ENCODE measurements at places on chromosomes 2 and 18.

DNA sequence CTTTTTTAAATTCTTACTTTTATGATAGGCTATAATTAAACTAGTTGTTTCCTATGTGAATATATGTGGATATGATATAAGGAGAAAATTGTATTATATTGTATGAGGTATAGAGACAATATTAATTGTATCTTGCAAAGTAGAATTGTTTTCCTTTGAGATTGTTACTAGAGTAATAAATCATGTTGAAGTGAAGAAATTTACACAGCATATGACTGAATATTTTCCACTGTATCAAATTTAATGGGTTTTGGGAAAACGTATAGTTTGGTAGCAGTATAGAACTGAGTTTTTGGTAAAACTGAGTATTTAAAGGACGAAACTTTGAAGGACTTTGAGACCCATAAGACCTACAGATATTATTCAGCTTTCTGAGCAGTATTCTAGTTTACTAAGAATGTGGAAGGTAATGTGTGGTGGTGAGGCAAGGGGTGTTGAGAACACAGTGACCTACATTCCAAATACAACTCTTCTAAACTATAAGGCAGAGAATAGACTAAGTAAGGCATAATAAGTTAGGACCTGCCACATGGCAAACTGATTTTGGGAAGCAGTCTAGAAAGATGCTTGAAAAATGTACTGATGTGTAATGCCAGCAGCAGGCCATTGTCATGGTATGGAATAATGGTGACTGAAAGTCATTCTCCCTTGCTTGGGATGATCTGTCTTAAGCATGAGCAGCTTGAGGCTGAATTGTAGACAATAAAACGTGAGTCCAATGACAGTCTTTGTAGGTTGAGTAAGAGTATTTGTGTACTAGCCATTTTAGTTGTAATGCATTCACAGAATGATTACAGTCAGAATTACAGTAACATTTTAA, 29.6 kb downstream of the PKP4 start:
- DNase-seq: no peak
- no peak overlapping the region for H3K27ac ChIP-seq
- H3K4me3 ChIP-seq: no peak overlapping the region
- H3K36me3 ChIP-seq: no peaks in the 10 kb centered on the region

- no peak overlapping the region for H3K27ac ChIP-seq
- no peaks in the 10 kb centered on the region for H3K36me3 ChIP-seq
- H3K27me3 ChIP-seq: no peaks in the 10 kb centered on the region
- H3K4me1 ChIP-seq: no peaks in the 10 kb centered on the region
- H3K4me3 ChIP-seq: no peak overlapping the region
Measured at GRCh38 chr18:54127759-54128378, 96.6 kb downstream of the MBD2 start.

DNA sequence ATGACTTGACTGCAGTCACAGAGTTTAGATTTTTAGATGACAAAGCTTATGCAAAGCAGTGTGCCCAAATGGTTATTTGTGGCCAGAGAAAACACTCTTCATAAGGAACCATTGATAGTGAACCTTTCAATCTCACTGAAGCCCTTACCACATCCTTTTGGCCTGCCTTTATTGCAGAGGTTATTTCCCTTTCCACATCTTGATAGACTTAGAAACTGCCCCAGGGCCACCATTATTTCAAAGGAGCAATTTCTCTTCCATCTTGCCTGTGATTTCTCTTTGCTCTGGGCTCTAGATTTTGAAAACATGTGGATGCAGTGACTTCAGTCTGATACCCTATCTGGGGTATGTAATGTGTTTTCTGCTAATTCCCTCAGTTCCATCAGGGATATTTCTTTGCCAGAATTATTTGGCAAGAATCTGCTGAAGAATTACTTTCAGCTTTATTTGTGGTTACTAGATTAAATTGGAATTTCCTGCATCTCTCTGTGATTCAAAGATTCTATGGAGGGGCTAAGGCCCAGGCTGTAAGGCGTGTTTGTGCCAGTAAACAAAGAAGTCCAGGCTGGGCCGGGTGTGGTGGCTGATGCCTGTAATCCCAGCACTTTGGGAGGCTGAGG, 51.0 kb downstream of the MOGAT1 start:
- H3K4me3 ChIP-seq: no peak overlapping the region
- DNase-seq: no peak
- H3K4me1 ChIP-seq: peaks cover 5% of the 10 kb centered on the region
- no peaks in the 10 kb centered on the region for H3K36me3 ChIP-seq

GRCh38 chr2:96538487-96539214, 2.1 kb downstream of the ARID5A start:
- H3K27ac ChIP-seq: peak overlapping the region; percentile 97
- peak overlapping the region; percentile 79 for H3K4me3 ChIP-seq
- H3K4me1 ChIP-seq: peaks cover 59% of the 10 kb centered on the region
- no peaks in the 10 kb centered on the region for H3K27me3 ChIP-seq
- H3K36me3 ChIP-seq: peaks cover 13% of the 10 kb centered on the region
- DNase-seq: peak; percentile 89

DNA sequence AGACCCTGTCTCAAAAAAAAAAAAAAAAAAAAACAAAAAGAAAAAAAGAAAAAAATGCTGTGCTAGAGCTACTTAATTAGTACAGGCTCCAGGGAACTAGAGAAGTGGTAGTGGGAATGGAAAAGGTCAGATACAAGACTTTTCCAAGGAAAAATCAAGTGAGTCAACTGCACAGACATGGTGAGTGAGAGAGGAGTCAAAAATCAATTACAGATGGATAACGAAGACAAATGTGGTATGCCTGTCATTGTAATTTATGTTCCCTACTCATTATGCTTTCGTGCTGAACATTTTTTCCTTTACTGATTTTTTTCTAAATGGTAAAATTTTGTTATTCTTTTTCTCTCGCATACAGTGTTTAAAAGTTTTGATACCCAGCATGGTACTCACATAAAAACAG, 111.5 kb downstream of the MDH1 start:
- H3K4me1 ChIP-seq: no peaks in the 10 kb centered on the region
- no peak overlapping the region for H3K4me3 ChIP-seq
- no peak overlapping the region for H3K27ac ChIP-seq
- no peaks in the 10 kb centered on the region for H3K27me3 ChIP-seq
- DNase-seq: no peak

DNA sequence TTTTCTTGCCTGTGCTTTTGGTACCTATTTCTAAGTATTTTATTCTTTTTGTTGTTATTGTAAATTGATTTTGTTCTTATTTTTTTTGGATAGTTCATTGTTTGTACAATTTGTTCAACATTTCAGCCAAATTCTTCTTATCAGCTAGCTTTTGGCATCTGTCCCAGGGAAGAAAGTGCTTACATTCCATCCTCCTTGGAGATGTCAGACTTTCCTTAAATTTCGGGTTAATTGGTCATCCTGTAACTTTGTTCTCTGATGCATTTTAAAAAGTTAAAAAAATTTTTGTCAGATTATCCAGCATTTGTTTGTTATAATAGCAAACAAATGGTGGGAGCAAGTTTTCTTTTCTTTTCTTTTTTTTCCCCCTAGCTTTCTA, 60.3 kb downstream of the PTH2R start:
- H3K4me1 ChIP-seq: no peaks in the 10 kb centered on the region
- no peak overlapping the region for H3K27ac ChIP-seq
- H3K27me3 ChIP-seq: no peaks in the 10 kb centered on the region

DNA sequence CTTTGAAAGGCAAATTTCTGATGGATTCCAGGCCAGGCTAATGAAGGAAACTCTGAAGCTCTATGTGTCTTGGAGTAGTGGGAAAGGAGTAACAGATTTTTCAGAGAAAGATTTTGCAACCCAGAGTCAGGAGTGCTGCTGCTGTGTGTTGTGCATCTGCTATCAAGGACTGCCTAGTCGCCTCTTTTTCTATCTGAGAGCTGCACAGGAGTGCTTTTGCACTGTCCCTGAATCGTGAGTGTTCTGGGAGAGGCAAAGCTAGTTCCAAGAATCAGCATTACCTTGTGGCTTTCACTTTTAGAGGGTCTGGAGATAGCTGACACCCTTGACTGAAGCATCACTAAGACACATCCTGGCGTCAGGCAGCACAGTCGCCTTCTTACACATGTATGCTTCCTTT, 336.4 kb downstream of the PARD3B start:
- no peak for DNase-seq
- no peaks in the 10 kb centered on the region for H3K27me3 ChIP-seq
- no peak overlapping the region for H3K4me3 ChIP-seq
- H3K4me1 ChIP-seq: no peaks in the 10 kb centered on the region

- H3K27ac ChIP-seq: no peak overlapping the region
- H3K27me3 ChIP-seq: no peaks in the 10 kb centered on the region
- H3K4me3 ChIP-seq: no peak overlapping the region
- H3K4me1 ChIP-seq: no peaks in the 10 kb centered on the region
- no peak for DNase-seq
- H3K36me3 ChIP-seq: peaks cover 13% of the 10 kb centered on the region
Measured at GRCh38 chr18:47120428-47120827, 29.9 kb downstream of the HDHD2 start.

DNA sequence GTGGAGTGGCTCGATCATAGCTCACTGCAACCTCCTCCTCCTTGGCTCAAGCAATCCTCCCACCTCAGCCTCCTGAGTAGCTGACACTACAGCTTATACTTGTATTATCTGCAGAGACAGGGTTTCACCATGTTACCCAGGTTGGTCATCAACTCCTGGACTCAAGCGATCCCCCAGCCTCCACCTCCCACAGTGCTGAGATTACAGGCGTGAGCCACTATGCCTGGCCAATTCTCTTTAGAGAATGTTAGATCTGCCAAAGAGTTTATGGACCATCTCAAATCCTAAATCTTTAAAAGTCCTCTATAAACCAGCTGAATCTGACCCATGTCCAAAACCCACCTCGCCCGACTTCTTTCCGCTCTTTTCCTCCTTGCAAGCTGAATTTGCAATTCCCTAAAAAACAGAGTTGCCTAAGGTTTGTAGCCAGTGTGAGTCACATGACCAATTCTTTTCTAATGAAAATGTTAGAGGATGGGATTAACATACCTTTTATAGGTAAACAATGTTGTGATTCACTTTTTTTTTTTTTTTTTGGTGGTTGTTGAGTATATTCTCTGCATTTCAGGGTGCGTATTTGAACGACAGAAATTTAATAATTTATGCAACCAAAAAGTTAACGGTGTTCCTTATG, 2.4 kb upstream of the PMAIP1 start:
- H3K4me3 ChIP-seq: no peak overlapping the region
- H3K36me3 ChIP-seq: no peaks in the 10 kb centered on the region

- peak overlapping the region; percentile 79 for H3K27ac ChIP-seq
- no peak overlapping the region for H3K4me3 ChIP-seq
- peaks cover 11% of the 10 kb centered on the region for H3K36me3 ChIP-seq
- DNase-seq: no peak
Measured at GRCh38 chr2:218807626-218808025, 24.0 kb downstream of the PRKAG3 start.

- no peaks in the 10 kb centered on the region for H3K36me3 ChIP-seq
- no peak overlapping the region for H3K4me3 ChIP-seq
- no peak for DNase-seq
- no peaks in the 10 kb centered on the region for H3K27me3 ChIP-seq
Measured at GRCh38 chr2:179335732-179336131, 71.1 kb upstream of the SESTD1 start.

DNA sequence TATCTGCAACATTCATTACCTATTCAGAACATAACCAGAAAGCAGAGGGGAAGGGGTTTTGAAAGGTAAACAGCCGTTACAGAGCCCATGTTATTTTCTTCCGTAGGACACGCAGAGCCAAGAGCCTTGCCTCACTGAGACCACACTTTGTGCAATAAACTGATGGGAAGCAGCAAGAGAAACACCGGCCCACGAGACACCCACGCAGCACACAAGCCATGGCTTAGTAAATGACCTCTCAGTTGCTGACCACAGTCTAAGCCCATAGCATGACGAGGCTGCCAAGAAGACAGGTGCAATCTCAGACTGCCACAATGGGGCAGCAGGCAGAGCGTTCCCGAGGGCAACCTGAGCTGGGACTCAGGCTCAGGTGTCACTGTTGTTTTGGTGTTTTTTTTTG, 59.6 kb downstream of the CABYR start:
- H3K36me3 ChIP-seq: no peaks in the 10 kb centered on the region
- no peak overlapping the region for H3K4me3 ChIP-seq
- H3K27ac ChIP-seq: no peak overlapping the region

GRCh38 chr2:231039821-231040364, 2.6 kb downstream of the C2orf72 start:
- H3K36me3 ChIP-seq: no peaks in the 10 kb centered on the region
- H3K27ac ChIP-seq: no peak overlapping the region
- no peak overlapping the region for H3K4me3 ChIP-seq
- peaks cover 6% of the 10 kb centered on the region for H3K4me1 ChIP-seq

DNA sequence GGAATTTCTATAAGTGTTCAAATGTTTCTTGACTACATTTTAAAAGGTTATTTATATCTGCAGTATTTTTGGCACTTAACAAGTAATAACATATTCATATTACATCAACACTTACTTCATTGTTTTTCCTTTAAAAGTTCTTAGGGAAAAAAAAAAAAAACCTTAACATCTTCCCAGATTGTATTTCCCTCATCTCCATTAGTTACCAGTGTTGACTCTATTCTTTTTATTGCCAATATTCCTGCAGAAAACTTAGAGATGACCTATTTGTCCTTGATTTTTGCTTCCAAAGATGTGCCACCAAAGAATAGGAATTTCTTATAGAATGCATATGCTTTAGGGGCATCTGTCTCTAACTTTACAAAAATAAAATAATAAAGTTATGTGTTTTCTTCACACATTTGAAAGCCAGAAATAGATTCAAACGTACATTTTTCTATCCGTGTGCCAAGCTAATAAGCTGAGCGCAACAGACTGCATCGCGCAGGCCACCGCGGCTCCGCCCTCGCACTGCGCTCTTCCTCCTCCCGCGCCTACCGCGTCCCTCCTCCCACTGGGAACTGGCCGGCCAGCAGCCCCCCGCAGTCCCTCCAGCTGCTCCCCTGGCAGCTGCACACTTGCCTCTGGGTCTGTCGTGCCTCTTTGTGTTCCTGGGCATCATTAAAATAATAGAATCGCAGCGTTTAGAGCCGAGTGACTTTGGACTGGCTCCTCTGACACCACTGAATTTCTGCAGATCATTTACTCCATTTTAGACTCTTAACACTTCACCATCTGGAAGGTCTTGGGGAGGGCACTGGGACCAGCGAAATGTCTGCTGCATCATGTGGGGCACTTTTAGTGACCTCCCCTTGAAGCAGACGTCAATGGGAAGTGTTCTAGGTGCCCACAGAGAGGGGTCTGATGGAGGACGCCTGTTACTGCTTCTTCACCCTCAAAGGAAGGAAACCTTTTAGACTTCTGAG, 21.2 kb upstream of the NAB1 start:
- H3K27me3 ChIP-seq: no peaks in the 10 kb centered on the region
- H3K27ac ChIP-seq: peak overlapping the region; percentile 75
- H3K4me1 ChIP-seq: peaks cover 4% of the 10 kb centered on the region
- no peaks in the 10 kb centered on the region for H3K36me3 ChIP-seq
- peak overlapping the region; percentile 57 for H3K4me3 ChIP-seq
- DNase-seq: peak; percentile 74

GRCh38 chr18:10070561-10071000, 156.8 kb downstream of the VAPA start:
- no peaks in the 10 kb centered on the region for H3K27me3 ChIP-seq
- H3K4me1 ChIP-seq: peaks cover 10% of the 10 kb centered on the region
- H3K27ac ChIP-seq: no peak overlapping the region
- no peak overlapping the region for H3K4me3 ChIP-seq

GRCh38 chr18:6797171-6797570, 67.7 kb downstream of the ARHGAP28 start:
- no peaks in the 10 kb centered on the region for H3K36me3 ChIP-seq
- H3K4me1 ChIP-seq: no peaks in the 10 kb centered on the region
- no peak overlapping the region for H3K27ac ChIP-seq
- no peak overlapping the region for H3K4me3 ChIP-seq
- H3K27me3 ChIP-seq: no peaks in the 10 kb centered on the region
- DNase-seq: no peak

Data from tibial artery (tissue), 4 donors.